Common myeloid progenitor, CD34-positive (primary cell): ENCODE measurements at places on chromosomes 16 and 17.

DNA sequence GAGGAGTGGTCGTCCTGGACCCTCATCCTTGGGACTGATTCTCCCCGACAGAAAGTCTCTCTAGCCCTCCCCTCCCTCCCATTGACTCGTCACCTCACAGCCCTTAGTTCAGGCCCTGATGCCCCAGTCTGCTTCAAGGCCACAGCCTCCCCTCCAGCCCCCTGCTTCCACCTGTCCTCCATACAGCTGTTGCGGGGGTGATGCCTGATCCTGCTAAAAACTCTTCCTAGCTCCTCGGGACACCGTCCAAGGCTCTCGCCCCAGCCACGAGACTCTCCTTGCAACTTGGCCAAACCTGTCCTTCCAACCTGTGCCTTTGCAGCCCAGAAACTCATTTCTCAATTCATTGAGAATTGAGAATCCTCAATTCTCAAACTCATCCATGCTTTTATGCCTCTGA, 6.8 kb downstream of the STAC2 start:
- DNase-seq, result no peak

DNA sequence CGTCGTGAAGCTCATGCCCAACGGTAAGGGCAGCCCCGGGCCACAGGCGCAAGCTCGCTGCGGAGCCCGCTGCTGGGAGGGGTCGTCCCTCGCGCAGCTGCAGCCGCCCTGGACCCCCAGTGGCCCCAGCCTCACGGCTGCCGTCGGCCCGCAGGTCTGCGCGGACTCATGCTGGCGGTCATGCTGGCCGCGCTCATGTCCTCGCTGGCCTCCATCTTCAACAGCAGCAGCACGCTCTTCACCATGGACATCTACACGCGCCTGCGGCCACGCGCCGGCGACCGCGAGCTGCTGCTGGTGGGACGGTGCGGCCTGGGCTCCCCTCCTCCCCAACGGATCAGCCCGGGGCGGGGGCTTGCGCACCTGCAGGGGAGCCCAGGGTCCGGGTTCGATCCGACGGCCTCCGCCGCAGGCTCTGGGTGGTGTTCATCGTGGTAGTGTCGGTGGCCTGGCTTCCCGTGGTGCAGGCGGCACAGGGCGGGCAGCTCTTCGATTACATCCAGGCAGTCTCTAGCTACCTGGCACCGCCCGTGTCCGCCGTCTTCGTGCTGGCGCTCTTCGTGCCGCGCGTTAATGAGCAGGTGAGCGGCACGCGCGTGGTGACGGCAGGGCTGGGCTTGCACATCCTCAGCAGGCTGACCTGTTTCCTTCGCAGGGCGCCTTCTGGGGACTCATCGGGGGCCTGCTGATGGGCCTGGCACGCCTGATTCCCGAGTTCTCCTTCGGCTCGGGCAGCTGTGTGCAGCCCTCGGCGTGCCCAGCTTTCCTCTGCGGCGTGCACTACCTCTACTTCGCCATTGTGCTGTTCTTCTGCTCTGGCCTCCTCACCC, 5.8 kb downstream of the SLC5A2 start:
- no peak for DNase-seq

GRCh38 chr17:7930841-7931631, 710 bp downstream of the TRAPPC1 start:
- DNase-seq, result no peak

GRCh38 chr17:8012996-8013640, 10.7 kb downstream of the GUCY2D start:
- DNase-seq, result peak; percentile 85

DNA sequence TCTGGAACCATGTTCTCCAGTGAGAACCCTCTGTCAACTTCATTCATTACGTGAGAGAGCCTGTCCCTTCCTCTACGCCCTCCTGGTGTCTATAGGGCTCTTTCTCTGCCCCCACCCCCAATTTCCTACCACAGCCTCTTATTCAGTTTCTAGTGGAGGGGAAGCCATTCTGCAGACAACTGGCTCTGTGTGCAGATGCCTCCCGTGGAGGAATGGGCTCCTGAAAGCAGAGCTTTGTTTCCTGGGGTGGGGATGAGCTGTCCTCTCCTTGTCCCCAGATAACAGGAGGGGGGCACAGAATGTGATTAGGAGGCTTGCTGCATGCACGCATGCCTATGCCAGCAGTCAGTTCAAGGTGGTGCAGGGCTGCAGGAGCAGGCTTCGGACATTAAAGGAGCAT, 31.6 kb downstream of the MMP15 start:
- DNase-seq, result no peak

DNA sequence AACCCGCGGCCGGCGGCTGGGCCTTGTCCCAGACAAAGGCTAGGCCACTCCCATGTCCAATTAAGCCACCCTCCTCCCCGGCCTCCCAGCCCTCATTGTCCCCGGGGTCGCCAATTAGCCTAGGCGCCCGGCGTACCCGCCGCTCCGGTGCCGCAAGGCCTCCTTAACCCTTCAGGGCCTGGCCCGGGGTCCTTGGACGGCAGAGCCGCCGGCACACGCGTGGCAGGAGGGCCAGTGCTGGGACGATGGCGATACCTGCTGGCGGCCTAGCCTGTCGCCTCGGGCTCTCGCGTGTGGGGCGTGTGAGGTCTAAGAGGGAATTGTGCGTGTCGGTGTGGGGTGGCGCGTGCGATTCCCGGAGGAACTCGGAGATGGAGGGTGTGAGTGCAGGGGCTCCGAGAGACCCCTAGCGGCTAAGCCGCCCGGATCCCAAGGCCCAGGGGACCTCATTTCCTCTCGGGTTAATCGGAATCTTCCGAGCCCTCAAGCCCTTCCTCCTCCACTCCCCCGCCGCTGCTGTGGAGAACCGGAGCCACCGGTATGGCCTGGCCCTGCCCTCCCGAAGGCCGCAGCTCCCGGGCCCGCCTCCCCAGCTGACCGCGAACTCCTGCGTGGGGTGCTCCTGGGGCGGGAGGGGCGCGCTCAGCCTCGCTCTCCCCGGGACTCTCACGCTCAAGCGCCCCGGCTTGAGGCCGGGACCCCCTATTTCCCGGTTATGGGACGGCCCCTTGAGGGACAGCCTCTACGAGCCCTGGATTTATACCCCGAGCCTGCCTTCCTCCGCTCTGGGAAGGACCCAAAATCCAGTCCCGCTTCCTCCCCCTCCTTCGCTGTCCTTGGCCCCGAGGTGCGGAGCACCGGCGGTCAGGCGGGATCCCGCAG, 11.9 kb downstream of the TBX2 start:
- no peak for DNase-seq

DNA sequence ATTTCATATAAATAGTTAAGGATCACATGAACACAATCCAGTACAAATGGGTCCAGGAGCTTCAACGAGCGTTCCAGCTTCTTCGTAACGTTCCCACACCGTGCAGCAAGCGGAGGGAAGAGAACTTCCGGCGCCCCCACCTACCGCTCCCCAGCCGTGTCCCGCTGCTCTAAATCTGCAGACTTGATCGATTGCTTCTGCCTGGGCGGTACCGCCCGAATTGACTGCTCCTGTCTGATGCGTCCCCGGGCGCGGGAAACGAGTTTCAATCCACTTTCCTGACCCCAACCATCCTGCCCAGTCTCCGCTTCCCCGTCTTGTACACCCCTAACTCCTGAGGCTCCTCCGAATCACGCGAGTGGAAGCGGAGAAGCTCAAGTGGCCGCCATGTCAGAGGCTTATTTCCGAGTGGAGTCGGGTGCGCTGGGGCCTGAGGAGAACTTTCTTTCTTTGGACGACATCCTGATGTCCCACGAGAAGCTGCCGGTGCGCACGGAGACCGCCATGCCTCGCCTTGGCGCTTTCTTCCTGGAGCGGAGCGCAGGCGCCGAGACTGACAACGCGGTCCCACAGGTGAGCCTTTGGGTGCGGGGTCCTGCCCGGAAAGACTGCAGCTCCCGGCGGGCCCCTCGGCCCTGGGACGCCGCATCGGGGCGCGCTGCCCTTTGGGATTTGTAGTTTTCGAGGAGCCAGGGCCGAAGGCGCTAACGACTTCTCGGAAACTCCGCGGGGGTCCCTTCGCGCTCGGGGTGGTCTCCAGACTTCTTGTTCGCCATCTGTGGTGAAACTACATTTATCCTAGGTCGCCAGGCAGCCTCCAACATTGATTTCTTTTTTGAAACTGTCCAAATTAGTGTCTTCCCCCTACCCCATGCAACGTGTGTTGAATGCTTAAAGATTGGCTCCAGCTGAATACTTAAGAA, at the start of gene GINS3:
TSS of gene GINS3 (plus strand) at position 257 of the 923 bp plus-strand sequence. CDS start at position 388, 131 bp downstream.
- DNase-seq, result peak; percentile 86

GRCh38 chr17:4897198-4897687, 2.1 kb upstream of the C17orf107 start:
- no peak for DNase-seq

DNA sequence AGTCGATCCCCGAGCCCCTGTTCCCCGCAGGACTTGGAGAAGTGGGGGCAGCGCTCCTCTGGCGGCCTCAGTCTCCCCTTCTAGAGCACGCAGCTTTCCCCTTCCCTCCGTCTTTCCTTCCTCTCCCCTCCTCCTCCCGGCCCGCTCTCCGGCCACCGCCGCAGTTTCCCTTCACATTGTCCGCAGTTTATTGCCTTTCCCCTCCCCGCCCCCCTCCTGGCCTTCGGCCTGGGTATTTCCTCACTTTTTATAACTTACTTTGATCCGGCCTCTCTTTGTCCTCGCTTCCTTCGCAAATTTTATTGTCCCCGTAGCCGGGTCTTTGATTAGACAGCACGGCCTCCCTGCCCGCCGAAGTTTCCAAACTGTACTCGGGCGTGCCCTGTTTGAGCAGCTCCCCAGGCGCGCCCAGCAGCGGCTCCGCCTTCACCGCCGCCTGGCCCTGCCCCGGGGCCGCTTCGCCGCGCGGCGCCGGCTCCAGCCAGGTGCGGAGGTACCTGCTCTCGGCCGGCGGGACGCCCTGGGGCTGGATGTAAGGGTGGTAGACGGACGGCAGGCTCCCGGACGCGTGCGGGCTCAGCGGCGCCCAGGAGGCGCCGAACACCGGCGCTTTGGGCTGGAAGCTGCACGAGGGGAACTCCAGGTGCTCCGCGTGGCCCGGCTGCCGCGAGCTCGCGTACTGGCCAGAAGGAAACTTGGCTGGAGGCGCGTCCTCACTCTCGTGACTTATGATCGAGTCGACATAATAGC, 488 bp downstream of the HOXB9 start:
- DNase-seq, result peak; percentile 72

- no peak for DNase-seq
Observed at GRCh38 chr17:71546419-71546818, 574.4 kb upstream of the SOX9 start.

DNA sequence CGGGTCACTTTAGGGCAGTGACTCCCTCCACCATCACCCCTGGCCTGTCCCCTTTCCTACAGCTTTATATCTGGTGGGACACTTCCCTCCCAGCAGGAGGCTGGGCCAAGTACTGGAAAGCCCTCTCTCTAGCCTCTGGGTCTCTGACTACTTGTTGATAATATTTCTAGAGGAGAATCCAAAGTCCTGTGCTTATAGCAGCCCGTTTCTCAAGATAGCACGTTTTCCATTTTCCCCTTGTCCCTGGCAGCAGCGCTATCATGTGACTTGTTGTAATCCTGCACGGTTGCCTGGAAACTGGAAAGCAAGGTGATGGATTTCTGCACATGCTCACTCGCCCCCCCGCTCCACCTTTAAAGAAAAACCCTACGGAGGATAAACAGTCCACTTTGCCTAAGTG, 3.3 kb upstream of the AXIN2 start:
- DNase-seq, result no peak

- peak; percentile 6 for DNase-seq
Observed at GRCh38 chr17:61574542-61575351, 16.3 kb downstream of the NACA2 start.

GRCh38 chr17:58325976-58326468, 2.6 kb downstream of the TSPOAP1 start:
- DNase-seq, result peak; percentile 17

GRCh38 chr17:43976963-43977837, 23.5 kb upstream of the PYY start:
- DNase-seq, result no peak

- no peak for DNase-seq
Observed at GRCh38 chr17:6818938-6819337, 12.6 kb downstream of the TEKT1 start.

DNA sequence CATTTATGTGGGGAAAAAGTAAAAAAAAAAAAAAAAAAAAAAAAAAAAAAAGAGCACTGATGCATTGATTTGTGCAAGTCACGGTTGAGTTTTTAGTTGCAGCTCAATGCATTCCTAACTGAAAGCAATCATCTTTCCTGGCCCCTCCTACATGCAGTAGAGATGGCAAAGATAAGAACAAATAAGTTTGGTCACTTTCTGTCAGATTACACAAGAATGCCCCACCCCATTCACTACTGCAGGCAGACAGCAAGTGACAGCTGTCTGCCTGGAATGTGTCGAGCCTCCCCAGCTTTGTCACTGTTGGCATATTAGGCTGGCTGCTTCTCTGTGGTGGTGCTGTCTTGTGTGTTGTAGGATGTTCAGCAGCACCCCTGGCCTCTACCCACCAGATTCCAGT, 243.5 kb downstream of the FOXL1 start:
- peak; percentile 2 for DNase-seq

GRCh38 chr17:65013613-65014391, 42.7 kb downstream of the GNA13 start:
- DNase-seq, result no peak

- peak; percentile 13 for DNase-seq
Observed at GRCh38 chr17:34582185-34582900, 3.0 kb downstream of the TMEM132E start.

- no peak for DNase-seq
Observed at GRCh38 chr16:68031951-68032350, 8.9 kb downstream of the DUS2 start.

GRCh38 chr16:17312094-17312710, 158.6 kb downstream of the XYLT1 start:
- no peak for DNase-seq

DNA sequence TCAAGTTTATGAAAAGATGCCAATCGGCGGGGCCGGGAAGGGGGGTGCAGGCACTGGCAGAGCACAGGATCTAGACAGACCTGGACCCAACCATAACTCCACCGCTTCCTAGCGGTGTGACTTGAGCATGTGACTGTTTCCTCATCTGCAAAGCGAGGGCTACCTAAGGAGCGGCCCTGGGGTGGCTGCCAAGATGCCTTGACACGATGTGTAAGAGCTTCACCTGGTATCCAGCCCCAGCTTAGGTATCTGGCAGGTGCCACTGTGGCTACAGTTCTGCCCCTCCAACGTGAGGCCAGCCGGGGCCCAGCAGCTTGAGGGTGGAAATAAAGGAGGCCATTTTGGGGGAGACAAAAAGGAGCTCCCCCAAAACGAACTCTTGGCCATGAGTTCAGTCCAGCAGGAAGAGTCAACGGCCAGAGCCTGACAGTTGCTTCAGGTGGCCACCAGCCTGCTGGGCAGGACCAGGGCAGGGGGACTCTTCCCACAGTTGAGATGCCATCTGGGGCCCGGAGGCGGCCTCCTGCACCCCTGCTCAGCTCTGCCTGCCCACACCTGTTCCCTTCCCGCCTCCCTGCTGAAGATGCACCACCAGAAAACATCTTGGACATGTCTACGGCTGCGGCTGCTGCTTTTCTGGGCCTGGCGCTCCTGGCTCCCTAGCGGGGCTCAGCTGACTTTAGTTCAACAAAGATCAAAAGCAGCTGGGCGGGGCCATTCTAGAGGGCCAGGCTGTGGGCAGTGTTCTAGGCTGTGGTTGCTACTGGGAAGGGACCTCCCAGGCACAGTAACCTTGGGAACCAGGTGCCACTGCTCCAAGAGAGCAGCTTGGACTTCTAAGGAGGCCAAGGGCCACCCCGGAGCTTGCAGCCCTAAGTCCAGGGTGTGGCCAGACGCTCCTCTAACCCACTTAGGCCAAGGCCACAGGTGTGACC, 3.4 kb upstream of the MTSS2 start:
- no peak for DNase-seq

GRCh38 chr17:50209472-50210239, 8.2 kb upstream of the COL1A1 start:
- no peak for DNase-seq
